CD4-positive, alpha-beta T cell treated with Interferon alpha-2 for 1 hour (primary cell): ENCODE measurements at places on chromosomes 2 and 18.

GRCh38 chr2:123791684-123792083 lies 233.4 kb upstream of the CNTNAP5 start:
- DNase-seq, result no peak

DNA sequence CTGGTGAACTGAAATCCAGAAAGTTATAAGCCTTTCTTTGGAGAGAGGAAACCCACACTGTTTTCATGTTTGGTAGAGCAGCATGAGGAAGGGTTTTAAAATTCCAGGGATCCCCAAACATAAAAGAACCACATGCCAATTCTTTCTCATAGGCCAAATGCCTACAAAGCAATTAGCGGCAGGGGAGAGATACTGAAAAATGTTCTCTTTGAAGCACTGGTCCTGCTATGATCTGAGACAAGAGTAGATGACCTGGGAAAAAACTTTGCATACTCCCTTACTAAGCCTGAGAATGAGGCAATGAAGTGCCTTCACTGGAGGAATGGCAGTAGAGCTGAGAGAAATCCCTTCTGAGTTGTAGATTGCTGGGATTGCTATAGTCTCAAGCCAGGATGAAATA lies 1261.7 kb downstream of the DSC3 start:
- no peak for DNase-seq

GRCh38 chr18:22790545-22791309 lies 142.4 kb upstream of the RBBP8 start:
- no peak for DNase-seq

DNA sequence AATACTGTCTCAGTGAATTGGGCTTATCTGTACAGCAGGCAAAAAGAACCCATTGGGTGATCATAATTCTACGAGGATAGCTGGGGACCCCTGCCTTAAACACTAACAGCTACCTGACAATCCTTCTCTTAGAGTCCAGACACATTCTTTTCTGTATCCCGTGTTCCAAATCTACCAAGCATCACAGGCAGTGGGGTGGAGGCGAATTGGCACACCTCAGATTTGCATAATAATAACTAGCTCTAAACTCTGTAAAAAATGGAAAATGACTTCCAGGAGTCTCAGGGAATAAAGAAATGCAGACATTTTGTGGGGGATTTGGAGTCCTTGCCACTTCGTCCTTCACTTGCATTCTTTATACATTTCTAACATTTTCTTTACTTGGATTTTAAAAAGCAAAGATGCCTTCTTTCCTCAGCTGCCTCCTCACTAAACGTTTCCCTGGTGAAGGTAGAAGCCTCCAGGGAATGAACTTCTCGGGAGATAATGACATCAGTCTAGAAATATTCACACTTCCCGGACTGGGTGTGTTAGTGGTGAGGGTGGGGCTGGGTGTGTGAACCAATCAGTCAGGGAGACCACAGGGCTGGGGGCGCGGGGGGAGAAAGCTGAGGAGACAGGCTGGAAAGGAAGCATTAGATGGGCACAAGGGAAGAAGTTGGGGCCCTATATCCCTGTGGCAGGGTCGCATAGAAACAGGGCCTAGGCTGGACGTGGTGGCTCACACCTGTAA lies 59.1 kb upstream of the BOD1L2 start:
- DNase-seq, result no peak

- no peak for DNase-seq
Measured at GRCh38 chr2:110755491-110756078, 23.2 kb downstream of the ACOXL start.

DNA sequence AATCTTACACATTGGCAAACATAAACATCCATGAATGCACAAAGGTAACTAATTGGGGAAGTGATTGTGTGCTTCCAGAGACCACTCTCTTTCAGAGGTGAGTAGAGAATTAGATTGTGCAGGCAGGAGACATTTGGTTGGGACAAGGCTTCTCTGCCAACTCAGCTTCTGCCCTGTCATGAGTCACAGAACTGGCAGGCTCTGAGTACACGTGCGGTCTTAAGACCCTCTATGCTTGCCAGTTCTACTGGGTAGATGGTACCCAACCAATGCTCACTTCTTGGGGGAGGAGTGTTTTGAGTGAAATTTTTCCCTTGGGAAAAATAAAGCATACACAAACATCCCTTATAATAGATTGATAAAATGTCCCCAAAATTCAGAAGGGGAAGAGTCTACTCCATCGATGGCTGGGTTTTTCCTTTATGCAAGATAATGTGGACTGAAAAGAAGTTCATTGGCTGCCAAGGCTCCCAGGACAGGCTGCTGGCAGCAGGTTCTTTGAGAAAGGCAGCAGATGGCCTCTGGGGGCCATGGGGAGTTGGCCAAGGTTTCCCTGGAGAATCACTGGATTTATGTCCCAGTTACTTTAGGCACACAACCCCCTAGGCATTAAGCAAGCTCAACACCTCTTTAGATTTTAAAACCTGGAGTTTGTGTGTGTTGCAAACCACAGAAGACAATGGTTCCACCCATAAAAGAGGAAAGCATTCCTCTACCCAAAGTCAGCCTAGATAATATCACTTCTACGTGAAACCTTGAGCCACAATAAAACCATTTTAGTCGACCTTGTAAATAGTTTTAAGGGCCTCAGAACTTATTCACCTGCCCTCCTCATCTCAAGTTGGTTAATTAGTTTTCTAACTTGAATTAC lies 417.0 kb downstream of the TXNL1 start:
- DNase-seq, result no peak

GRCh38 chr2:232104076-232104646 lies 142.6 kb downstream of the DIS3L2 start:
- DNase-seq, result no peak

- DNase-seq, result no peak
Measured at GRCh38 chr18:12038082-12038638, 55.5 kb upstream of the ANKRD62 start.

- no peak for DNase-seq
Measured at GRCh38 chr2:69007603-69008002, 5.4 kb upstream of the ANTXR1 start.

DNA sequence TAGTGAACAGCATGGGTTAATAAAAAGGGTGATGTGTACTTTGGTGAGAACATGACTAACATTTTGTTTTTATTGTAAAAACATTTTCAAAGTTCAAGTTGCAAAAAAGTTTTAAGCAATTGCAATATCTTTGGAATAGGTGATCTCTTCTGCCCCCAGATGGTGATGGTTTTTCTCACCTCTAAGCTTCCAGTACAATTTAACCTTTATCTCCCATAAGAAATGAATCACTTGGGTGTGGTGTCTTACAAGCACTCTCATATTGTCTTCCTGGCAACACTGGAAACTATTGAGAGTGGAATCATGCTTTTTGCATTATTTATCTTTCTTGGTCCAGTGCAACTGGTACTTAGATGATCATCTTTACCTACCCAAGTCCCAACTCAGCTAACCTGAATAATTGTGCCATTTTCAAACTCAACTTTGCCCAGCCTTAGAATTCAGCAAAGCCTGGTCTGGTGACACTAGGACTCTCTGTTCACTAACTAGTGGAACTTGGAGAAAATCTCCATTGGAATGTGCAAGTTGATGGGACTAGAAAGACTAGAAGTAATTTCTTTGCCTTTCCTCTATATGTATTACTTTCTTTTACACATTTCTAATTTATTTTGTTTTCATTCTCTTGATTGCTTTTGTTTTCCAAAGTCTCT lies 964.7 kb upstream of the ZEB2 start:
- DNase-seq, result peak; percentile 3

GRCh38 chr2:38602136-38602731 lies 494 bp downstream of the HNRNPLL start:
- DNase-seq, result no peak
